ENCODE measurements at places on chromosomes 1 and 21.

- no peak for DNase-seq
Observed at GRCh38 chr1:29900104-29900679, 663.9 kb downstream of the PTPRU start.

GRCh38 chr1:56578138-56578962 is 1.0 kb downstream of the PLPP3 start:
- no peak for DNase-seq

- no peak for DNase-seq
Observed at GRCh38 chr1:118335331-118335732, 150.3 kb upstream of the SPAG17 start.

- no peak for DNase-seq
Observed at GRCh38 chr1:61337981-61338848, 255.9 kb downstream of the NFIA start.

- DNase-seq: no peak
Observed at GRCh38 chr1:3251807-3252428, 182.9 kb downstream of the PRDM16 start.

DNA sequence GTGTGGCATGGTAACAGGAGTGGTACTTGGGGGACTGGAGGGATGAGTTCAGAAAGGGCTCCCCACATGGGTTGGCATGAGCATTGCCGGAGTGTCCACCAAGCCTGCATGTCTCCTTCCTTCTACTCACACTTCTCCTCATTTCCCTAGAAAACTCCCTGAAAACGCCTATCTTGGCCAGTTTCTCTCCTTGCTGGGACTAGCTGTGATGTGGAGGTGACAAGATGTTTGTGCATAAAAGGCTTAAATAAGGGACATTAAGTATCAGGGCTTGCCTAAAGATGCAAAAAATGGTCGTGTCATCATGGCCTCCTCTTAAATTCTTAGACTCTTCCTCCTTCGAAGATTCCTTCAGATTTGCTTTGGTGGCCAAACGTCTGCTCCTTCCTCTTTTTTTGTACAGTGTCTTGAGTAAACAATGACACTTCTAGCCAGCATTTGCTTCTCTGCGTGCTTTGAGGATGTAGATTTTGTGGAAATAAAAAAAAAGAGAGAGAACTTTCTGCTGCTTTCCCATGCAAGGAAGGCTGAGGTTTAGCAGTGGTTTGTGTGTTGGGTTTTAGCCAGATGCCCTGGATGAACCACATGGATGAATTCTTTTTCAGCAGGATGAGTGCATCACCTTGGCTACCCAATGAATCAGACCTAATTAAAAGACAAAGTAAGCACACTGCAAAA is 239.1 kb upstream of the IRF2BP2 start:
- no peak for DNase-seq

DNA sequence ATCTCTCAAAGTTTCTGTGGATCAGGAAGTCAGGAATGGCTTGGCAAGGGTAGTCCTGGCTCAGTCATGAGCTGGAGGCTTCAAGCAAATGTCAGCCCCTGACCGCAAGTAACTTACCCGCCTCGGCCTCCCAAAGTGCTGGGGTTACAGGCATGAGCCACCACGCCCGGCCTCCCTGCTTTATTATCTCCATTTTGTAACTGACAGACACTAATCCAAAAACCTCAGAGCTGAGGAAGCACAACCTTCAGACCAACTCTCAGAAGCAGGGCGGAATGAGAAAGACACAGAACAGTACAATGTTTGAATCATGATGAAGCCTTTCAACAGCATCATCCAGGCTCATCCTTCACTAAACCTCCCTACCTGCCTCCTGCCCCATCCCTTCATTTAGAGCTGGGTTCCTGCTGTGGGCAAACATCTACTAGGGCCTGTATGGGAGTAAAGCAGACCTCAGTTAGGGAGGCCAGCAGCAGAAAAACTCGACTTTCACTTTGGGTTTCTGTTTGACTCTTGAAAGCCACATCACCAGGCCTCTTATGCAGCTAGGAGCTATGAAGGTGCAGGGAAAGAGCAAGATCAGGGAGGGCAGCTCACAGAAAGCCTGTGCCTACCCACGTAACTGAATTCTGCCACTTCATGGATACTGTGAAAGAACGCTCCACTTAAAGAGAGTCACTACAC is 84.4 kb upstream of the RAB4A start:
- no peak for DNase-seq

DNA sequence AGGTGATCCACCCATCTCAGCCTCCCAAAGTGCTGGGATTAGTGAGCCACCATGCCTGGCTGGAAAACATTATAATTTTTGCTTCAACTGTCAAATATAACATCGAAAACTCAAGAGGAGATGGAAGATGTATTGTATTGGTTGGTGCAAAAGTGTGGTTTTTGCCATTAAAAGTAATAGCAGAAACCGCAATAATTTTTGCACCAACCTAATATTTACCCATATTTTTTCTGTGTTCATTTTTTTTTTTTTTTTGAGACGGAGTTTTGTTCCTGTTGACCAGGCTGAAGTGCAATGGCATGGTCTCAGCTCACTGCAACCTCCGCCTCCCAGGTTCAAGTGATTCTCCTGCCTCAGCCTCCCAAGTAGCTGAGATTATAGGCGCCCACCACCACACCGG is 27.1 kb upstream of the SHE start:
- no peak for DNase-seq

Measured in stimulated activated CD4-positive, alpha-beta T cell treated with anti-CD3 and anti-CD28 coated beads, Interleukin-4, amount 100 ng/mL, for 1 hour (primary cell).